Mucosa of gallbladder (tissue), 1 donor: ENCODE measurements at places on chromosomes 13 and 19.
A peak's percentile ranks its signal among the peaks of the same experiment; 100 is the strongest.

DNA sequence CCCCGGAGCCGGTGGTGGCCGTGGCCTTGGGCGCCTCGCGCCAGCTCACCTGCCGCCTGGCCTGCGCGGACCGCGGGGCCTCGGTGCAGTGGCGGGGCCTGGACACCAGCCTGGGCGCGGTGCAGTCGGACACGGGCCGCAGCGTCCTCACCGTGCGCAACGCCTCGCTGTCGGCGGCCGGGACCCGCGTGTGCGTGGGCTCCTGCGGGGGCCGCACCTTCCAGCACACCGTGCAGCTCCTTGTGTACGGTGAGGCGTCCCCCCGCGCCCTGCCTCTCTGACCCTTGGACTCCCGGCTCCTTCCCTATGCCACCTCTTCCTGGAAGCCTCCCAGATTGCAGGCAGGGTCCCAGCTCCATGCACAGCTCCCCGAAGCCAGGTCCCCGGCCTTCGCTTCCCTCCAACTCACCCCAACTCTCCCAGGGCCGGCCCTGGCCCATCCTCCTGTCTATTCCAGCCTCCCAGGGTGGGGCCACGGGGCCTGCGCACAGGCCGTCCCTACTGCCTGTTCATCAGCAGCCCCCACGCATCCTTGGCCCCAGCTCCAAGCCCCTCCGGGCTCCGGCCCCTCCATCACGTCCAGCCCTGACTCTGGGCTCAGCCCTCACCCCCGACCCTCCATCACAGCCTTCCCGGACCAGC is 1.7 kb downstream of the MADCAM1 start:
- no peak for DNase-seq

DNA sequence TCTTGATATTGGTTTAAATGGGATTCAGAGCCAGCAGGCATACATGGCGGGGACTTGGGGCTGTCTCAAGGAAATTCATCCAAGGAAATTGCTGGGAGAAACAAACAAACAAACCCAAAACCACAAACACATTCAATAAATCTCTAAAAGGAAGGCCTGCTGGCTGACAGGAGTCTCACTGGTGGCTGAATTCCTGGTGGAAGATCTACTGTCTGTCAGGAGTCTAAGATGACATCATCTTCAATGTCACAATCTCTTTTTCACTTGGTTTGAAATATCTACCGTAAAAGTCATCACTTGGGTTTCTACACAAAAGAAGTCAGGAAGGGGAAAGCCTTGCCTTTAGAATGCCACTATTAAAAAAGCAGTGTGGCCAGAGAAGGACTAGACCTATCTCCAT is 87.9 kb downstream of the KLF5 start:
- DNase-seq: no peak

DNA sequence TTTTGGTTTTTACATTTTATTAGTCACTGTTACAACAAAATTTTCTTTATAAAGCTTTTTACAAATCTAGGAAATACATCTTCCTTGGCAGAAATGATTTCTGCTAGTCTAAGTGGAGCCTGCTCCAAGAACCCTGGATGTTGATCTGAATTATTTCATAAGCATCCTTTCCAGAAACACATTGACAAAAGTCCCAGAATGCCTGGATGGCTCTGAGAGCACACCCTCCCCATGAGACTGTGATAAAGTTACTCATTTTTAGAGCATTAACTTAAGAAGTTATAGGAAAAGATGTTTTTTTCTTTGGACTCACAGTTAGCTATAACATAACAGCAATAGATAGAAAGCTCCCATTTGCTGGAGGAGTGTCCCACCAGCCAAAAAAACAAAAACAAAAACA is 559.6 kb upstream of the SPRY2 start:
- DNase-seq: no peak

- no peak for DNase-seq
Measured at GRCh38 chr13:114062754-114063153, 69.7 kb downstream of the RASA3 start.

- DNase-seq: no peak
Measured at GRCh38 chr13:28002886-28003698, 14.6 kb upstream of the URAD start.

DNA sequence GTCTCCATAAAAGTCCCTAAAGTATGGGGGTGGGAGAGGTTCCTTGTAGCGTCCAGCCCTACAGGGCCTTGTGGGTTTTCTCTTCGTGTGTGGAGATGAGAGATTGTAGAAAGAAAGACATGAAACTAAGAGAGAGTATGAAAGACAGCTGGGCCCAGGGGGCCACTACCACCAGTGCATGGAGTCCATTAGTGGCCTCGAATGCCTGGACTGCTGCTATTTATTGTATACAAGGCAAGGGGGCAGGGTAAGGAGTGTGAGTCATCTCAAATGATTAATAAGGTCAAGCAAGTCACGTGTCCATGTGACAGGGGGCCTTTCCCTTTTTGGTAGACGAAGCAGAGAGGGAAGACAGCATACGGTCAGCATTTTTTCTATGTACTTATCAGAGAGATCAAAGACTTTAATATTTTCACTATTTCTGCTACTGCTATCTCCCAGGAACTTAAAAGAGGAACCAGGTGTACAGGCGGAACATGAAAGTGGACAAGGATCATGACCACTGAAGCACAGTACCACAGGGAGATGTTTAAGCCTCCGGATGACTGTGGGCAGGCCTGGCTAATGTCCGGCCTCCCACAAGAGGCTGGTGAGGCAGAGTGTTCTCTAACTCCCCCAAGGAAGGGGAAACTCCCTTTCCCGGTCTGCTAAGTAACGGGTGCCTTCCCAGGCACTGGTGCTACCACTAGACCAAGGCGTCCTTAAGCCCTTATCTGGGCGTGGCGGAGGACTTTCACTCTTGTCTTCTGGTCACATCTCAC is 25.5 kb downstream of the FGF21 start:
- peak; percentile 49 for DNase-seq

DNA sequence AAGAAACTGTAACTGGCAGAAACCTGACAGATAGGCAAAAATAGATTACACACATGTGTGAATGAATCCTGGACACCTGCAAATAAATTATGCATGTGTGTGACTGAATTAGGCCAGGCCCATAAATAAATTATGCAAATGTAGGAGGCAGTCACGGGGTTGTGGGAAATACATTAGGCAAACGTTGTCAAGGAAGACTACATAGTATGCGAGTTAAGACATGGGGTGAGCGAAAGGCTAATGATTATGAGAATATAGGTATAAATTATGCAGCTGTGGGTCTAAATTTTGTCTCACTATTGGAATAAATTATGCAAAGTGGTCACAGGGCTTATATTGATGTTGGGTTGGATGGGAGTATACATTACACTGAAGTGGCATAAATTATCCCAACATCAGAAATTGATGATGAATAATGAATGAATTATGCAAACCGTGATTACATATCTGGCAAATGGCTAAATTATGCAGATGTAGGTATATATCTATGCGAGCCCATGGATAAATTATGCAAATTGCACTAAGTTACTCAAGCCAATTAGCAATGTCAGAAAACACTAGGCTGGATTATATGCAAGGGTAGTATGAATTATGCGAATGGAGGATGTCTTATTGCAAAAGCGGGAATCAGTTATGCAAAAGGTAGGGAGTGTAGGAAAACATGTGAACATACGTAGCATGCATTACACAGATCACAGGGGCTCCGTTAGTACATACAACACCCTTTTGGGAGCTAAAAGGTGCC is 6.8 kb downstream of the SLC8A2 start:
- DNase-seq: no peak

DNA sequence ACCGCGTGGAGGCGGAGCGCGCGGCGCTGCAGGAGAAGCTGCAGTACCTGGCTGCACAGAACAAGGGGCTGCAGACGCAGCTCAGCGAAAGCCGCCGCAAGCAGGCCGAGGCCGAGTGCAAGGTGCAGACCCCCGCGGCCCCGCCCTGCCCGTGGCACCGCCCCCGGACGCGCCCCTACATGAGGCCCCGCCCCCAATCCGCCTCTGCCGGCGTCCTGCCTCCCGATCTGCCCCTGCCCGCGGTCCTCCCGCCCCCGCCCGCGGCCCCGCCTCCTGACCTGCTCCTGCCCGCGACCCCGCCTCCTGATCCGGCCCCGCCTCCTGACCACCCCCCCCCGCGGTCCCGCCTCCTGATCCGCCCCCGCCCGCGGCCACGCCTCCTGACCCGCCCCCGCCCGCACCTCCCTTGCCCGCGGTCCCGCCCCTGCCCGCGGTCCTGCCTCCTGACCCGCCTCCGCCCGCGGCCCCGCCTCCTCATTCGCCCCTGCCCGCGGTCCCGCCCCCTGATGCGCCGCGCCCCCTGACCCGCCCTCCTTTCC is 11.7 kb downstream of the PRR36 start:
- peak; percentile 76 for DNase-seq
